ENCODE measurements at places on chromosomes 1 and 21.

DNA sequence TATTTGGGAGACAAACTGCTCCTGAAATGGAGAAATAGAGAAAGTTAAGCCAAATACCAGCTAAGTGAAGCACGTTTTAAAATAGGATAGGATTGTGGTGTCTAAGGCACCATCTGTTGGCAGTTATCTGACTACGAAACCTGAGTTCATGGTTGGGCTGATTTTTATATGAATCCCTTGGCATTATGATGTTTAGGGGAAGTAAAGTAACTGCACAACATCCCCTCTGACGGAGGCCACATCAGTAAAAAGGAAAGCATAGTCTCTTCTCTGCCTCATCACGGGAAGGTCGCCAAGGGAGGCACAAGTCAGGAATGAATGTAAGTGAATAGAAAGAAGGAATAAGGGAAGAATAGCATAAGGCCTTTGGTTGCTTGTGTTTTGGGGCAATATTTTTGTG lies 128.0 kb downstream of the PRRX1 start:
- DNase-seq: no peak

DNA sequence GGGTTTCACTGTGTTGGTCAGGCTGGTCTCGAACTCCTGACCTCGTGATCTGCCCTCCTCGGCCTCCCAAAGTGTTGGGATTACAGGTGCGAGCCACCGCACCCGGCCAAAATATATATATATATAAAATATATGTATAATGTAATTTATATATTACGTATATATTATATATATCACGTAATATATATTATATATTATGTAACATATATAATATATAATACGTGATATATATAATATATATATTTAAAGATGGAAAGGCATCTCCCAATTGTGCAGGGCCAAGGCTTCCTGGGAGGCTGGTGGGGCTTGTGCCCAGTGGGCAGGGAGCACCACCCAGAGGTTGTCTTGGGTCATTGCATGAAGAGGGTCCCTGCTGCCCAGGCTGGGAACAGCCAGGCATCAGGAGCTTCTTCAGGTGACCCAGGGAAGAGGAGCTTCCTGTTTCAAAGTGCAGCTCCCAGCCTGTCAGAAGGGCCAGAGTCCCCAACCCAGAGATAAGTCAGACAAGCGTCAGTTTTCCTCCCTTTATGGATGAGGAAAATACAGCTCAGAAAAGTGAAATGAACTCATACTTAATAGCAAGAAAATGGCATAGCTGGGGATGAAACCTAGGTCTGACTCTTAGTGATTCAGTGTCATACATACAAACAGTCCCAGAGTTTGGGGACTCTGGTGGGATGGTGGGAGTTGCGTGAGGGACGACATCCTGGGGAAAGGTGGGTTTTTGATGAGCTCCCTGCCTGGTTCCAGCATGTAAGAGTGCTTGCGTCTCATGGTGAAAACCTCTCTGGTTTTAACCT lies 12.0 kb downstream of the UBE2Q1 start:
- DNase-seq: no peak

DNA sequence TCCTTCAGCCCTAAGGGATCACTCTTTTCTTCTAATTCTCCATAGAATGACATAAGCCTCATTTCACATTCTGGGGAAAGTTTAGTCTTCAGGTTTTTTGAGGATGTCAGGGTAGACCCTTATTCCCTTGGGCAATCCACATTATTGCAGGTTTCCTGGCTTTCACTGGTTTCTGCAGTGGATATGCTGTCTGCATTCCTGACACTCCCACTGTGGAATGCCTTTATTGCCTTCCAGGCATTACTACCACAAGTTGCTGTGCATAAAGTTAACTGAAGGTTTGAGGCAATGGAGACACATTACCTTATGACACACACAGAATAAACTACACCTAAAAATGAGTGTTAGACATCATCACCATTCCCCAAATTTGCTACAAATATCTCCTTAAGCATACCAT lies 12.7 kb downstream of the FASLG start:
- no peak for DNase-seq

GRCh38 chr1:186658999-186659398 lies 21.2 kb downstream of the PTGS2 start:
- no peak for DNase-seq

DNA sequence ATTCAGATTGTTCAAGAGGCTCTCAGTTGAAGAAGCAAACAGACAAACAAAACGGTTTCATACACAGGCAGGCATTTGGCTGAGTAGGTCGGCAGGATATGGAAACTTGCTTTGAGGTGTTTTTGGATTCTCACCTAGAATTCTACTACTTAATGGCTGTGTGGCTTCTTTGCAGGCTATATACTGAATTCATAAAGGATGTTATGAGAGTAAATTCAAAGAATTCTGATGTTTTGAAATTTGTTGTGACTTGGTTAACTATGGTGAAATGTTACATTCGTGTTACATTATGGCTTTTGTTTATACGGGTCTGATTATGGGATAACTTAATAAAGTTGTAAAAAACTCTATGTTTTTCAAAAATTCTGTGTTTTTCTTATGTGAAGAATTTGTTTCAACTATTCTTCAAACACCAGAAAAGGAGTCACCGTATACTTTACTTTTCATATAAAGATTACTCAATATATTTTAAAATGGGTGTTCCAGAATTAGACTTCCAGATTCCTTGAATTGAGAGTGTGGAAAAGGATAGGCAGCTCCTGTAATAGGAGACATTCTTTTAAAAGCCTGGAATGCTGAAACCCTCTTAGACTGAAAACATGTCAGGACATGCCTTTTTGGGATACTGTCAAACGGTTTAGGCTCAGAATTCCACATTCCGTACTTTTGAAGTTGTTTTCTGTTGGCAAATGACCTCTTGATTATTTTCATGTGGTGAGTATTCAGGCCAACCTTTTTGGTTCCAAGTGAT lies 8.2 kb upstream of the IRF2BP2 start:
- no peak for DNase-seq

DNA sequence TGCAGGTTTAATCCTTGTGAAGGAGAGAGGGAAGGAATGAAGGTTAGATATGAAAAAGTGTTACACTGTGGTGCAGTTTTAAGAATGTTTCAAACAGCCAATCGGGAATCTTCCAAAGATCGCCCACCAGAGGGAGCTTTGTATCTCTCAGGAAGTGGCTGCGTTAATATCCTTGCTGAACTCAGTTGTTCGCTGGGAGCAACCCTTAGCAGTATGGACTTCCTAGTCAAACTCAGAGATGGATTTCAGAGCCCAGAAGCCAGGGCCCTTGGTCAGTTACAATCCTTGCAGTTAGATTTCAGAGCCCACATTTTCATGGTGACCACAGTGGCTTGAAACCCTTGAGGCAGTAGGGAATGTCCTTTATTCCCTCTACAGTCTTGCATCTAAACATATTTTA lies 136.2 kb downstream of the NTNG1 start:
- no peak for DNase-seq

- no peak for DNase-seq
Measured at GRCh38 chr1:186678155-186678554, 2.1 kb downstream of the PTGS2 start.

DNA sequence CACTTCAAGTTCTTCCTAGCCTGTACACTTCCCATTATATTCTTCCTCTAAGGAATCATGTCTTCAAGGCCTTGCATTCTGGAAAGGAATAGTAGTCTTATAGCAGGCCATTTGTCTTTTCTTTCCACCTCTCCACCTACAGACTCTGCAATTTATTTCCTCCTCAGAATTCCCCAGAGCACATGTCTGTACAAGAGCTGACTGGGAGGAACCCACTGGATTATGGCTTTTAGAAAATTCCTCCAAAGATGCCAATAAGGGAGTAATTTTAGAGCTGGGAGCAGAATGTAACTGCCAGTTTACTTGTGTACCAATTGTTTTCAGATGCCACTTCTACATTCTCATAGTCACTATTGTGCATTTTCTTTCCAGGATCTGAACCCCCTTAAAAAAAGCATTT lies 3.4 kb upstream of the PSMG1 start:
- DNase-seq: no peak

DNA sequence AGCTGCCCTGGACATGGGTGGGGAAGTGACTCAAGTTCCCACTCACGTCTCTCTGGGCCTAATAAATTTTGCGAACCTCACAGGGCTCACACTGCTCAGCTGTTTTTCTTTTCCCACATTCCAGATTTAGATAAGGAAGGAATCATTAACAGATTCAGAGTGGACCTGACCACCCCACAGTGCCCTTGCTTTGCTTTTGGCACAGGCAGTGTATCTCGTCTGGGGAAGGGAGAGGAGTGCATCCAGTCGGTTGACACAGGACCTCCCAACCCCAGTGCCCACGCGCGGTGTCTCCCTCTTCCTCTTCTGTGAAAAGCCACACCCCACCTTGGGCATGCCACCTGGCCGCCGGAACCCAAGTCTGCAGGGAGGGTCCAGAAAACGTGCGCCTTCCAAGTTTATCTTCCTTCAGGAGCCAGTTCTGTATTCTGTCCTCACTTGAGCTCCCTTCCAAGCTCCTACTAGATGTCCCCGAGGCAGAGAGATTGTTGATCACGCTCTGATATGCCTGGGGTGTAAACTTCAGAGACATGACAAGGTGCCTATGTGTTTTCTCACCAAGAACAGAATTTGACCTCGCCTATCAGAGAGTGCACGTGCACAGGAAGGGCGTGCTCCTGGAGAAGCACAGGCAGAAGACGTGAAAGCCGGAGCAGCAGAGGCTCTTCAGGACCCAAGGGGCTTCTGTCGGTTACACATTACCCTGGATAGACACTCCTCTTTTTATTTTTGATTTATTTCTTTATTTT lies 9.5 kb upstream of the SLC2A5 start:
- DNase-seq: no peak

DNA sequence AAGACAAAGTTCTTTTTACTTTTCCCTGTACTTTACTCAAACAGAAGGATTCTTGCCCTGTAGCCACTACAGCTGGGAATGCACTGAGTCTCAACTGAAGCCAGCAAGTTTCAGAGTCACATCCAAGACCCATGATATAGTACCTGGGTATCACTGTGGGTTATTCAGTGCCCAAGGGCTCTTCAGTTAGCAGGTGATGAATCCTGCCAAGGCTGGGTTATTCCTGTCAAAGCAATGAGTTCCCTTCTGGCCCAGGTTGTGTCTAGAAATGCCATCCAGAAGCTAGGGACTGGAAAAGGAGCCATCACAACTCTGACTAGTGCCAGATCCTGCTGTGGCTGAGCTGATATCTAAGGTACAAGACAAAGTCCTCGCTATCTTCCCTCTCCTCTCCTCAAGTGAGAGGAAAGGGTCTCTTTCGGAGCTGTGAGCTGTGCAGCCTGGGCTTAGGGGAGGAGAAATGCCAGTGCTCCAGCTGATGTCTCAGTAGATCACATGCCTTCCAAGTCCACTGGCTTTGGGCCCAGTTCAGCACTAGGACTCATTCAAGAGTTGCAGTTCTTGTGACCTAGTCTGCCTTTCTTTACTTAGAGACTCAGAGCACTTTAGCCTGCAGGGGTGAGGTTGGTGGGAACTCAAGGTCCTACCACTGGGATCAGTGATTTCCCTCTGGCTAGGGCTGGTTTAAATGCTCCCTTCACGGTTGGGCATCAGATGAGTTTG lies 369.4 kb downstream of the TBX15 start:
- DNase-seq: peak; percentile 35

- DNase-seq: no peak
Measured at GRCh38 chr1:1041092-1041523, 21.2 kb downstream of the AGRN start.

DNA sequence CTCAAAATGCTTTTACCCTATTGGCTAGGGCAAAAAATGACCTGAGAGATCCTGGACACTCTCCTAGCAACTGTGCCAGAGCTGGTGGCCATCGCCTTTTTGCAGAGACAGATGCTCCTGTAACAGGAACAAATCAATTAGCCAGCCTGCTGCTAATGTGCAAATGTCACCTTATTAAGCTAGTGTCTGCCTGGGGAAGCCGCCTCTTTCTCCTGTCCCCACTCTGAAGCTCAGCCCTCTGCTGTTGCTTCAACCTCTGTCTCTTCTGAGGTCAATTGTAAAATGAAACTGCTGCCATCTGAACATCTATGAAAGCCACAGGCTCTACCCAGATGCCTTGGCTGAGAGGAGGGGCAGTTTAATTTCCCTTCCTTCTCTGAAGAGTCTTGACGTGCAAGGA lies 85.5 kb upstream of the CACNA1E start:
- DNase-seq: no peak

GRCh38 chr1:45510972-45511527 lies 10.6 kb downstream of the PRDX1 start:
- no peak for DNase-seq

DNA sequence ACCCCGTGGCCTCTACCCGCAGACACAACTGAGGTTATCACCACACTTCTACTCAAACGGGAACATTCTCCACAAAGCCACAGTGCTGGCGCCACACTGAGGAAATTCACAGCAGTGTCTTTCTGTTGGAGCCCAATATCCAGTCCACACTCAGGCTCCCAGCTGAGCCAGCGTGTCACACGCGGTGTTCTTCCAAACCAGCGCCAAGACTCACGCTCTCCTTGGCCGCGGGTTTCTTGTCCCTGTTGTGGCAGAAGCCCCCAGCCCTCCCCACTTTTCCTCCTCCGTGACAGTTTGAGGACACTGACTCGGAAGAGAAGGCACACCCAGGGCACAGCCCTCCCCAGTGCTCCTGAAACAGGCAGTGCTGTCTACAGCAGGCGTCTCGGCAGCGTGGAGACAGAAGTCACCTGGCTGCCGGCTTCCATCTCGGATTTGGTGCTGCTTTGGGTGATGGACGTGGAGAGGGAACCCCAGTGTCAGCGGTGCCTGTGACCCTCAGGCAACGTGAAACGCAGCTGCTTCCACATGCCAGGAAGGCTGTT lies 35.4 kb upstream of the AGPAT3 start:
- DNase-seq: no peak

DNA sequence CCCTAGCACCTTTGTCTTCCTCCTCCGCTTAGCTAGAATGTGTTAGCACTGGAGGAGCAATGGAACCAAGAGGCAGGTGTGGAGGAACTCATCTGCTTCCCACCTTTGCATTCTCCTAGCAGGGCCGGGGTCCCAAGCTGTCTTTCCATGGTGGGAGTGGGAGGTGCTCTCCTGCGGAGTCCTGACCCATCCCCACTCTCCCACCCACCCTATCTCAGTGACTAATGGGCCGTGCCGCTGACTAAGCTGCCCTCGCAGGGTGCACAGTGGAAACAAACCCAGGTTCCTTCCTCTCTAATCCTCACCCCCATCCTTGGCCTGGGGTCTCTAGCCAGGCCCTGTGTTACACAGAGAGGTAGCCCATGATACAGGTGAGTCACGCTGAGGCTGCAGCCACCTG lies 177.5 kb downstream of the HIVEP3 start:
- DNase-seq: no peak

GRCh38 chr1:28648008-28648473 lies 359 bp upstream of the RNU11 start:
- peak; percentile 95 for DNase-seq

DNA sequence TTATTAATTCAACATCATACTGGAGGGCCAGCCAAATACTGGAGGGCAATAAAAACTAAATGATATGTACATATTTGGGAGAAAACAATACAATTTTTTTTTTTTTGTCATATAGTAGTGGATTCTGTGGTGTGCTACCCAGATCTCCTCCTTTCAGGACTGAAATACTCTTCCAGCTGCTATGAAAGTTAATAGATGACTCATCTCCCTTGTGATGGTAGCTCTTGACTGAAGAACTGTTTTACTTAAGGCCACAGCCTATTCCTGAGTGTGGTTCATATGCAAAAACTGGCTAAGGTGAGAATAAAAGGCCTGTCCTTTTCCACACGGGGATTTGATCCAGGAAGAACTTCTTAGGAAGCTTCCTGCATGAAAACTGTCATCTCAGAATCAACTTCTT lies 307.9 kb downstream of the HLX start:
- no peak for DNase-seq

- DNase-seq: no peak
Measured at GRCh38 chr1:97013136-97013535, 291.6 kb downstream of the PTBP2 start.

All from left hindlimb (tissue), 1 donor.